ENCODE measurements at places on chromosomes 2 and 18.

DNA sequence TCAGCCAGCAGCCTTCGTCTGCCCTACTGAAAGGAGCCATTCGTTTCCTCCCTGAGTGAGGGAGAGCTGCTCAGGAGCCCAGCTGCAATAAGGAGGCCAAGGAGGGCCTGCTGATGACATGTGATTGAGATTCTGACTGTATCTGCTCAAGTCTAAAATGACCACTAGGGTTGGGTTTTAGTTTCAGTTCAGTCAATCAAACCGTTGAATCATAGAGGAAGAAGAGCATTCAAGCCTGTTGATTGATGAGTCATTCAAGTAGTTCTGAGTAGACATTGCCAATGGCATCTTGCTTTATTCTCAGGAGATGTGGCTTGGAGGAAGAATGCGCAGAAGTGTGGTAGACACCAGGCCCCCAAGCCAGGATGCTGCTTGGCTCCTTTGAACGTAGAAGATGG is 19.9 kb upstream of the BCL2L11 start:
- DNase-seq: no peak

DNA sequence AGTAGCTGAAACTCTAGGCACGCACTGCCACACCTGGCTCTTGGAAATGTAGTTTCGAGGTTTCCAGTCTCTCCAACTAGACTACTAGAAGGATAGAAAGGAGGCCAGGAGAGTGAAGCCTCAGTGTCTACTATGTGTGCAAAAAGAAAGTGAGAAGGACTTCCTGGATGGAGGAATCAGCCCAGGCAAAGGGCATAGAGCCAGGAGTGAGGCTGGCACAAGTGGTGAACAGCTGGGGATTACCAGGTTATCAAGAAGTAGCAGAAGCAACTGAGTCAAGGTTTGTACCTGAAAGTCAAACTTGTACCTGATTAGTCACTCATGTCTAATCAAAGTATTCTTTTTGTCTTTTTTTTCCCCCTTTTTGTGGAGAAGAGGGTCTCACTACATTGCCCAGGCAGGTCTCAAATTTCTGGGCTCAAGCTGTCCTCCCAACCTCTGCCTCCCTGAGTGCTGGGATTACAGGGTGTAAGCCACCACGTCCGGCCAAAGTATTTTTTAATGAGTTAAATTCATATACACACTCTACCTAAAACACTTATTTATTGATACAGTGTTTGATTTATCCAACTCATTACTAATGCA is 8.7 kb upstream of the FZD5 start:
- DNase-seq: no peak

DNA sequence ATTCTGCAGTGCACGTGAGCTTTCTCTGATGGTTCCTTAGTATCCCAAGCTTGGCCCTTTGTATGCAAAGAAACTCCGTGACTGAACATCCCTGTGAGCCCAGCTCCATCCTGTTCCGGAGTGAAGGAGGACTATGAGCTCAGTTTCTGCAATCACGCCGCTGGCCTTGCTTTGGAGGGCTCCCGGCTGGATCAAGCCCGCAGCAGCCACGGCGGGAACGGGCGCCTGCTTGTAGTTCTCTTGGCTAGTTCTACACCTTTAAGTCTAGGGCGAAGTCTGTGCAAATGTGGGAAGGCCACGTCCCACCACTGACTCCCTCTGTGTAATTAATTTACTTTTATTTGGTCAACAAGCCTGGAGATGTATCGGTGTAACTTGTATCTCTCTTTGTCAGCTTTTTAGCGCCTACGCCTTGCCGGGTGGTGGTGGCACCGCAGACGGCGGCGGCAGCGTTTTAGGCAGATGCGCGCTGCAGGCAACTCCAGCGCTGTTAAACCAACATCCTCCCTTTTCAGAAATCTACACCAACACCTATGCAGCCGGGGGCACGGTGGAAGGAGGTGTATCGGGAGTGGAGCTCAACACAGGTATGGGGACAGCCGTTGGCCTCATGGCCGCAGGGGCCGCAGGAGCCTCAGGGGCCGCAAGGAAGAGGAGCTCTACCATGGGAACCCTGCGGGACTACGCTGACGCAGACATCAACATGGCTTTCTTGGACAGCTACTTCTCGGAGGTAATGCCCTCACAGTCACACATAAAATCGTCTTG is 34.3 kb downstream of the DSG4 start:
- DNase-seq: no peak

DNA sequence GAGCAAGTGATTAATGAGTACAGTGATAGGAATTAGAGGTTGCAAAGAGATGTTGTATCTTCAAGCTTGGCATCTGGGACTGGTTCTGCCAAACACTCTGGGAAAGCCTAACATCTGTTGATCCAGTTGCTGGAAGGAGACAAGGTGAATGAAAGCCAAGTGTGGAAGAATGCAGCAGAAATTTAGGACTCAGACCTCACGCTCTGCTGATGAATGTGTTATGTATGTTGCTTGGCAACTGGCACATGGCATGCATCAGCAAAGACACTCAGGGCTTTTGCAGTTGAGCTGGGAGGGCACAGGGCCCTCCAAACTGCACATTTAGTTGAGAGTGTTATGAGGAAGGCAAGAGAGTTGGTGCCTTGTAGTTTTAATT is 105.5 kb downstream of the COLEC12 start:
- no peak for DNase-seq

- no peak for DNase-seq
Measured at GRCh38 chr2:39326644-39327043, 82.9 kb upstream of the CDKL4 start.

- DNase-seq: no peak
Measured at GRCh38 chr18:2512059-2512458, 59.2 kb downstream of the METTL4 start.

- no peak for DNase-seq
Measured at GRCh38 chr2:26623541-26624495, 17.3 kb downstream of the CIB4 start.

- DNase-seq: no peak
Measured at GRCh38 chr18:58188996-58189395, 145.0 kb downstream of the NEDD4L start.

GRCh38 chr2:207771421-207771820 is 1.7 kb upstream of the FZD5 start:
- no peak for DNase-seq

- DNase-seq: no peak
Measured at GRCh38 chr2:123514613-123515207, 510.4 kb upstream of the CNTNAP5 start.

- DNase-seq: no peak
Measured at GRCh38 chr2:174597009-174597344, 627 bp downstream of the WIPF1 start.

DNA sequence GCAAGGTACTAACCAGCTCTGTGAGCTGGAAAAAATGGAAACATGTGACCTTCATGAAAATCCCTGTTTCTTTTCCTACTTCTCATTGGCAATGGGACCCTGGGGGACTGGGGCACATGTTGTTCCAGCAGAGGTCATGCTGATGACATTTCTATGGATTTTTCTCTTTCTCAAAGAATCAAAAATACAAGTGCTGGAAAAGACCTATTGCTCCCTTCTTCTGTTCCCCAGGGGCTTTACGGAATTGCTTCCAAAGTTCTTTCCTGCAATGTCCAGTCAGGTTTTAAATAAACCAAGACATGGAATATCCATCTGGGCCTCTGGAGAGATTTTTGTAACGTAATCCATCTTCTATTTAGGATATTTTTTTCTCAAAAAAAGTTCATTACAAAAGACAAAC is 1006.1 kb upstream of the CELF4 start:
- no peak for DNase-seq

GRCh38 chr2:151306621-151307020 is 17.2 kb upstream of the NMI start:
- DNase-seq: no peak

DNA sequence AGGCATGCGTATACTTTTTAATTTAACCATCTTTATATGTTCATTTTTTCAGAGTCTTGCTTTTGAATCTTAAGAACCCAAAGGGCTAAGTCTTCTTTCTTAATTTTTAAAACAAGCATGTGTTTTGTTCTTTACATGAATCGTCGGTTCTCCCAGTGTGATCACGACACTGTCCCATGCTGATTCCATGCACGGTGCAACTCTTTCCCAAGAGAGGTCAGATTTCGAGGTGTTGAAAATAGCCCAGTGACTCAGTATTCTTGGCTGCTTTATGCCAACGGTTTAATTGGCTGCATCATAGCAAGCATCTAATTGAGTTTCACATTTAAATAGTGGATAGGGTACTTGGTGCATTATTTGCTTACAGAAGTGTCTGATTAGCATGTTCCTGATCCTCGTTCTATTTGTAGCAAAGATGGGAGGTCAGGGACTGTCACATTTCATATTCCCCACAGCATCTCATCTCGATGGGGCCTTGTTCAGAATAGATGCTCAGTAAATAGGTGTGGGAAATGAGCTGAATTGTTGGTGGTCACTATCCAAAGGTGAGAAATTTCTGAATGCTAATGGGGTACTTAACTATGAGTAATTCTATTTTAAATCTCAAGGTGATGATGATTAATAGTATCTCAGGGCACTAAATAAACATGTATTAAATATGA is 2.8 kb downstream of the NPAS2 start:
- no peak for DNase-seq

DNA sequence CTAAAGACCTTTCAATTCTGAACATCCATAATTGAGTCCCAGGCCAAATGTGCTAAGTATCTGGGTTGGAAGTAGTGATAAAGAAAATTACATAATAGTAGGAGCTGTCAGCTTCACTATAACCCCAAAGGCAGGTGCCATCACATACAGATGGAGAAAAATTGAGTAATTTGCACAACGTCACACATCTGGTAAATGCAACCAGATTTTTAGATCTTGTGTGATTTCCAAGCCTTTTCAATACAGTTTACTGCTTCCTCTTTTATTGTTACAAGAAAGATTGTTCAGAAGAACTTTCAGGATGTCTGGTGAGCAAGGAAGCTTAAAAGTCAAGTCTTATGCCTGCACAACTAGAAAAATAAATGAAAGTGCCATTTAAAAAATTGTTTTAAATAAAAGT is 62.3 kb downstream of the UBE2E3 start:
- DNase-seq: no peak

GRCh38 chr2:240797500-240797895 is 22.5 kb downstream of the KIF1A start:
- no peak for DNase-seq

- DNase-seq: no peak
Measured at GRCh38 chr2:135175177-135175576, 123.1 kb downstream of the RAB3GAP1 start.

GRCh38 chr2:101040761-101041160 is 38.7 kb downstream of the RPL31 start:
- DNase-seq: no peak

DNA sequence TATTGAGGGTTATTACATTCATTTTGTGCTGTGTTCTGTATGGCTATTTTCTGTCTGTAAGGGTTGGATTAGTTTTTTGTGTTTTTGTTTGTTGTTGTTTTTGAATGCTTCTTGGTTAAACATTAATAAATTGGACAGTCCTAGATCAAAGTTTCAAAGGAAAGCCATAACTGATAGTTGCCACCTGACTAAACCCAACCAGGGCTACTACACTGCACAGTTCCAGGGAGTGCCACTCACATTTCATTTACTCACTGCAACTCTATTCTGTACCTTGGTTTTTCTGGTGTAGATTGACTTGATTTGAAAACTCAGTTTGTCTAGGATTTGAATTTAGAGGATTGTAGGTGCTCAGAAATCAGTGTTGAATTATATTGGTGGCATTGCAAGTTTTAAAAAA is 6.4 kb downstream of the MYL12B start:
- no peak for DNase-seq

- no peak for DNase-seq
Measured at GRCh38 chr2:166632616-166633015, 138.6 kb upstream of the SCN7A start.

- no peak for DNase-seq
Measured at GRCh38 chr18:75139226-75139911, 69.6 kb downstream of the PTGR3 start.

GRCh38 chr18:66754335-66754734 is 150.4 kb upstream of the CDH19 start:
- DNase-seq: no peak

DNA sequence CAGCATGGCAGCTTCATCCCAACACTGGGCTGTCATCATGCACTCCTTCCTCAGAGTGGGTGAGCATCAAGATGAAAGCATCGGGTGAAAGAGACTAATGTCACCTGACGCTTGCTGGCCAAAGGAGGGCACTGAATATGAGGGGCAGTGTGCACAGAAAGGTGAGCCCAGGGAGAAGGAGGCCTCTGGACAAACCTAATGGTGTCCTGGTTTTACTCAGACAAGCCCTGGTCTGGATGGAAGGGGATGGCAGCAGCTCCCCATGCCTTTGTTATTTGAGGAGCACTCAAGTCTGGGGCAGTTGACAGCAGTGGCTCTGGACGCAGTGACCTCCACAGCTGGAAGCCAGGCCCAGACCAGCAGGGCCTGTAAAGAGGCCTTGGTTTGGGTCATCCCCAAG is 209.7 kb downstream of the SMAD2 start:
- DNase-seq: no peak

DNA sequence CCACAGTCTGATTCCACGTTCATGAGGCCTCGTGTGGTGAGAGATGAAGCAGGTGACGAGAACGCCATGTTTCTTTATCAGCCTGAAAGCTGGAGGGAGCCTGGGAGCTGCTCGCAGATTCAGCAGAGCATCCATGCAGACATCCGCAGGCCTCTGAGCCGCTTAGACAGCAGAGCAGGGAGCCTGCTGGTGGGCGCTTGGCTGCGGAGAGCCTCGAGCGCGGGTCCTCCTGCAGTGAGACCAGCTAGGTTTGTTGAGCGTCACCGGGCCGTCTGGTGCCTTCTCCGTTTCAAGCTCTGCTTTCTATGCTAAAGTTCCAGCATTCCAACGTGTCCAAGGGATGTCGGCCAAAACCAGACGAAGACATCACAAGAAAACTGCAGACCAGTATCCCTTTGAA is 27.6 kb downstream of the CTDP1 start:
- DNase-seq: no peak

GRCh38 chr2:14587119-14587518 is 45.4 kb upstream of the LRATD1 start:
- DNase-seq: no peak

- no peak for DNase-seq
Measured at GRCh38 chr2:101193033-101193626, 41.9 kb upstream of the TBC1D8 start.

- no peak for DNase-seq
Measured at GRCh38 chr2:10277293-10278028, 25.2 kb upstream of the HPCAL1 start.

GRCh38 chr2:217847115-217847514 is 155.7 kb downstream of the TNS1 start:
- DNase-seq: no peak

DNA sequence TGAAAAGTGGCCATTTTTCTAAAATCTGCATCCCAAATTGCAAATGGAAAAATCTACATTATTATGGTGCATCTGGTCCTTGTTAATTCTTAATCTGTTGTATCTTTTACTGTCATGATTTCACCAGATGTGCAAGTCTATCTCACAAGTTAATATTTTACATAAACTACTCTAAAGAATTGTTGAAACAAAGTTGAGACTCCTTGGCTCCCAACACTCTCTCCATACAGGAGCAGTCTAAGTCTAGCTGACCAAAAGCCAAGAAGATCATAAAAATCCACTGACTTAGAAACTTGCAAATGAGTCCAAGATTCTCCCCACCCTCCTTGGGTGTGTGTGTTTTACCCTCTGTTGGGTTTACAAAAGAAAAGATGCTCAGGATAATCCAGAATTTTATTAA is 85.1 kb downstream of the NCKAP5 start:
- DNase-seq: no peak

Measured in stimulated activated CD8-positive, alpha-beta memory T cell treated with anti-CD3 and anti-CD28 coated beads, Interleukin-15, amount 100 ng/mL, for 4 hours (primary cell).